ENCODE measurements at places on chromosomes 5 and 9.
A peak's percentile ranks its signal among the peaks of the same experiment; 100 is the strongest.

GRCh38 chr5:40790947-40791593, 7.1 kb downstream of the PRKAA1 start:
- no peak for DNase-seq

- no peak for DNase-seq
Measured at GRCh38 chr5:5979761-5980537, 398.4 kb downstream of the MED10 start.

DNA sequence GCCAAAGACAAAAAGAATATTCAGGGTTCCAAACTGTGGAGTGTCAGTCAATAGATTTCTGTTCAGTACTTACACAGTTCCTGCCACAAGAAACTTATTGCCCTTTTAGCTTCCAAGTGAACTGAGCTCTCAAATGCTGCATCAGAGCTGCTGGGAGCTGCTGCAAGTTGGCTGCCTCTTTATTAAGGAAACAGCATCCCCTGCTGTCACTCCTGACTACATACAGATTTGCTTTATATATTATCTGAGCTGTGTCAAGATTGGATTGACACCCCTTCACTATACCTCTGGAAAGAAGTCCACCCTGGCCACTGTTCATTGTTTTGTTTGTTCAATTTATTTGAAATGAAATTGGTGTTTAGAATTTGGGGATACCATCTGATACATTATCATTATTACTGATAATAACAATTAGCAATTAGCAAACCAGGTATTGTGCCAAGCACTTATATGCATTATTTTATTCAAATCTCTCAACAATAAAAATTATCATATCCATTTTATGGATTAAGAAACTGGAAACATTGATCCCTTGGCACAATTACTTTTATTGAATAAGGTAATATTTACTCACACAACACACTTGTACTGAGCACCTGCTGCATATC, 16.4 kb upstream of the C5orf58 start:
- peak; percentile 73 for DNase-seq

DNA sequence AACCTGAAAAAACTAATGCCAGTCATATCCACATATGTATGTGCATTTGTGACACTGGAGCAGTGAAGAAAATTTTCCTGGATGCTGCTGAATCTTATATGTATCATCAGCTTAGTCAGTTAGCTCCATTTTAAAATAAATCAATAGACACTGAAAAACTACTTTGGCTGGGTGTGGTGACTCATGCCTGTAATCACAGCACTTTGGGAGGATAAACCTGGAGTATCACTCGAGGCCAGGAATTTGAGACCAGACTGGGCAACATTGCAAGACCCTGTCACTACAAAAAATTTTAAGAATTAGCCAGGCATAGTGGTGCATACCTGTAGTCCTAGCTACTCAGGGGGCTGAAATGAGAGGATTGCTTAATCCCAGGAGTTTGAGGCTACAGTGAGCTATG, 511.0 kb upstream of the TLE4 start:
- no peak for DNase-seq

DNA sequence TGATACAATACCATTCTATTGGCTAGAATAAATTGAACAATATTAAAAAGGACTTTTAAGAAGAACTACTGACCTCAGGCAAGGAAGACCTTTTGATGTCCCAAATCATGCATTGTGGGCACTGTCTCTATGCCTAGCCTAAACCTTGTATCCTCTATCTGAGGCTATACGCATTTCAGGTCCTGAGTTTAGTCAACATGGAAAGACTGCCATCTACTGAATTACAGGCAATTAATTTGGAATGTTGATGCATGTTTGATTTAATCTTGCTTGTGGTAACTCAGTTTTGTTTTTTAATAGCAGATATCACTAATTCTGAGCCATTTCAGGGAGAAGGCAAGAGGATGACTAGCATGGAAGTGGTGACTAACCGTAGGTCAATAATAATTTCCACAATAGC, 585.3 kb upstream of the CCNG1 start:
- peak; percentile 24 for DNase-seq

DNA sequence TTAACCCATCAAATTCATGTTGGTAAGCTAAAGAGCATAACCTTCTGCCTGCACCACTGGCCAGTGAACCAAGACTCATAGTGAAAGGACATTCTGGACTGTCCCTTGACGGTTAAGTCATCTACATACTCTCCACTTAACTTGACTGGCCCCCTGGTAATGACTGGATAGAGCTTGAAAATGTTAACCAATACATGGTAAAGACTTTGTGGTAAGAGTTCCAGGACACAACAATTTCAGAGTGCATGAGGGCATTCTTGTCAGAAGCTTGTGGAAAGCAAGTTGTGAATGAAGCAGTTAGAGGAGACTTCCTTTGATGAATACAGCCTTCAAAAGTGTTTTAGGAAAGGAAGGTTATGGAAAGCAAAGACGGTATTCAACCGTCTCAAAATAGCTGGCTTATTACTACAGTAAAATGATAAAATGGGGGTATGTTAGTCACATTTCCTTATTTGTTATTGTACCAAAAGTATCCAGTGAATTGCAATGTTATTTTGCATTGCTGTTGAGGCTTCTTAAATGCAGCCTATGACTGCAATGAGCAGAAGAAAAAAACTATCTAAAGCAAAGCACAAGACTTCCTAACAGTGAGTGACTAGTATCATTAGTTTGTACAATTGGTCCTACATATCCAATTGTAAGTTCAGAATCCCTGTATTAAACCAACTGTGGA, 47.2 kb upstream of the DAB2 start:
- no peak for DNase-seq

DNA sequence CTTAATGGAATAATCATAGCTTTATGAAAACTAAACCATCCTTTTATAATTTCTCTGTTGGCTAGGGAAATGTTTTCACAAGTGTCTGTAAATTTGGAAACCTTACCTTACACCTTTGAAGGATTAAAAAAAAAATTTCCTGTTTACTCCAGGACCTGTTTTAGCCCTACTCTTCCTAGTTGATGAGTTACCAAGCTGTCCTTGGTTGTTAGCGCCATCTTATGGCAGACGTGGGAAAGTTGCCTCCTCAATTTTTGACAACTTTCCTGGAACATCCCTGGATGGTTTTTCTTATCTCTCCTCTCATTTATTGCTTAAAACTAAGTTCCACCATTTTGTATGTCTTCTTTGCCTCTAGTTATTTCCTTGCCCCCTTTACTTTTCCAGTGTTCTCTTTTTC, 25.7 kb downstream of the ZSWIM6 start:
- no peak for DNase-seq

DNA sequence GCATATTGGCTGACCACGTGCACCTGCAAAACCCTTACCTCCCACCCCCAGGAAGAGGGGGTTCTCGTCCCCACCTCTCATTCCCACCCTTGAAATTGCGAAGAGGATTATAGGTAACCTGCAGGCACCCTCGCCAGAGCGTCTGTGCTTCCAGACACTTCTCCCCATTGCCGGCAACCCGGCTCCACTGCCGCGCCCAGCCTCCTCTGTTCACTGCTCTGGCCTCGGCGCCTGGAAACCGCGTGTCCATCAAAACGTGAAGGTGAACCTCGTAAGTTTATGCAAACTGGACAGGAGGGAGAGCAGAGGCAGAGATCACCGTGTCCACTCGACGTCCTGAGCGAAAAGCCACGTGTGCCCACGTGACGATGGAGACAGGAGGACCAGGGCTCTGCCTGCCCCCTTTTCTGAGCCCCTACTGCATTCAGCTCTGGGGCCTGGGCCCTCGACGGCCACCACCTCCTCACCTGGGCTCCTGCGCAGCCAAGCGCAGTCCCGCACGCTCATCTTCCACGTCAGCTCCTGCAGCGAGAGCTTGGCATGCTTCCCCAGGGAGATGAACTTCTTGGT, 1.9 kb downstream of the TERT start:
- DNase-seq = no peak

- no peak for DNase-seq
Measured at GRCh38 chr5:123813264-123813663, 301.3 kb downstream of the CSNK1G3 start.

DNA sequence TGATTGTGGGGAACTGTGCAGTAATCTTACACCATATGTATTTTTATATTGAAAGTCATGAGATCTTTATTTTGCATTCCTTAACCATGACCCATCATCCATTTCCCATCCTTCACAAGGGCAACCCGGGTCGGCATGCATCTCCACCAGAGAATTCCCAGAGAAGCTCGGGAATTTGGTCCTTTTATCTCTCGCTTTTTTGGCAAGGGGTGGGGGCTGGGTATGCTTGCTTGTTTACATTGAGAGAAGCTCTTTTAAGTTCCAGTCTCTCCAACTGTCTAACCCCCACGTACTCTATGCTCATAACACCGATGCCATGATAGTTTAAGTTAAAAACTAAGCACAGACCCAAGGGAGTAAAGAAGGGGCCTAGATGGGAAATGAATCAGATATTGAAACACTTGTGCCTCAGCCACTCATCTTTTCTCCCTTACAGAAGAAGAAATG, 109.9 kb upstream of the NFIB start:
- no peak for DNase-seq

GRCh38 chr5:1412163-1412562, 33.1 kb downstream of the SLC6A3 start:
- no peak for DNase-seq

GRCh38 chr9:35909687-35910612, 660 bp downstream of the SPAAR start:
- no peak for DNase-seq

DNA sequence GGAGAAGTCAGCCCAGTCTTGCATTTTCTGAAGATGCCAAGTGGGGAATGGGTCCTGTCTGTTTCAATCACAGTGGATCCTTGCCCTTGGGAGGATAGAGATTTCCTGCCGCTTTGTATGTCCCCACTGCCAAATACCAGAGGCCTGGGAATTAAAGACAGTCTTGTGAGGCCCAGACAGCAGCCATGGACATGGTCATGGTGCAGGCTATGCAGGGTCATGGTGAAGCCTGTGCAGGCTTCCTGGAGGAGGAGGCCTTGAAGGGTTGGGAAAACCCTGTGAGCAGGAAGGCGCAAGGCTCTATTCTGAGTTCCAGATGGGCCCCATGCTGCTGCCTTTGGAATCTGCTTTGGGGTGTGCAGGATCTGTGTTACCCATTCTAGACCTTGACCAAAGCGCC, 57.3 kb upstream of the PITX1 start:
- no peak for DNase-seq

DNA sequence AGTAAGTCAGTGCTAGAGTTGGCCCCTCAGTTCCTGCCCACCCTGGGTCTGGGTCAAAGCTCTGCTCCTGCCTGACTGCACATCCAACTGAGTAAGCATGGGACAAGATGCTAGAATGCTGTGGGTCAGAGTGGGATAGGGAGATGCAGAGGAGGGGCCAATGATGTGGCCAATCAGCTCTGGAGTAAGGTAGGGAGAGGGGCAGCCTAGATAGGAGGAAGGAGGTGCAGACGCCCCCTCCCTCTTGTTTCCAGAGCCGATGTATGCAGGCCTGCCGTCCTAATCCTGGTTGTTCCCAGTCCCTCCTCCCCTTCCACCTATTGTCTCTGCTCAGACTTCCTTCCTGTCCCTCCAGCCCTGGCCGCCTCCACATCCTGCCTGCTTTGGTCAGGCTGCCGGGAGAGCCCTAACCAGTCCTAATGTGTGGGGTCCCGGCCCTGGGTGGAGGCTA, 1.3 kb downstream of the ARAP3 start:
- no peak for DNase-seq

GRCh38 chr5:157253547-157253946, 12.4 kb upstream of the CYFIP2 start:
- DNase-seq = peak; percentile 68

DNA sequence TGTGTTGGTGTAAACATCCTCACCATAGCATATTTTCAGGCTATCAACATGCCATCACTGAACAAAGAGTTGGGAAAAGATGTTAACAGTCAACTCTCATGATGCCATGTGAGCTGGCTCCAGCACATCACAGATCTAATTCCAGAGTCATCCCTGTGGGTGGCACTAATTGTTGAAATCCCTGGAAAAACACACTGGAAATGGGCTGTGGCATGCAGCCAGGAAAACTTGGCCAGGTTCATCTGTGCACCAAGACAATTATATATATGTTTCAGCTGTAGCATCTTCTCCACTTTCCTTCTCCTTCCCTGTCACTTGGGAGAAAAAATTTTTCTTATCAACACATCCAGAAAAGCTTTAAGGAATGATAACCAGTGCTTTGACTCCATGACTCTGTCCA, 313.7 kb downstream of the TRIM32 start:
- DNase-seq = no peak

- DNase-seq = no peak
Measured at GRCh38 chr9:131754846-131755245, 15.0 kb upstream of the RAPGEF1 start.

DNA sequence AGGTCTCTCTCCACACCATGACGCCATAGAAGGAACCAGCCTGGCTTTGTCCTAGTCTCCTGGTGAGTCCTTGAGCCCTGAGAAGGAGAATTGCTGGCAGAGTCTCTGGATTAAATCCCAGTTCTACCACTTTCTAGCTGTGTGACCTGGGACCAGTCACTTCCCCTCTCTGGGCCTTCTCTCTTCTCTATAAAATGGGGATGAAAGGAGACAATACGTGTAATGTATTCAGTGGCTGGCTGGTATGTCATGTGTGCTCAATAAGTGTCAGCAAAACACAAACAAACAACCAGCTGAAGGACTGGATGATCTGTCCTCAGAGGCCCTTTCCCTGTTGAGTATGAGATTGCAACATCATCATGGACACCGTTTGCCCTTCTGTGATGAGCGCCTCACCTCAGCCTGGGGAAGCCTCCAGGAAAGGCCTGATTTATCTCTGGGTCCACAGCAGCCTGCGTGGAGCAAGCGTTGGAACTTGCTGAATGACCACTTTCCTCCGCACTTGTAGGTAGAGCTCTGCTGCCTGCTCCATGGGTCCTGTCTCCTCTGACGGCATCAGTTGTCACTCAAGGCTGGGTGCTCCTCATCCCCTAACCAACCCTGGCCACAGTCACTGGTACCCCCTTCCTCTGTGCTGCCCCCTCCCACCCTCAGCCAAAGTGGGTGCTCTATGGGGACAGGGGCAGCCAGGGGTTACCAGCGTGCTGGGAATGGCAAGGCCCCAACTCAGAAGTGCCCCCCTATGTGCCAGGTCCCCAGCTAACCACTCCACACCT, 3.6 kb upstream of the NR5A1 start:
- DNase-seq = no peak

DNA sequence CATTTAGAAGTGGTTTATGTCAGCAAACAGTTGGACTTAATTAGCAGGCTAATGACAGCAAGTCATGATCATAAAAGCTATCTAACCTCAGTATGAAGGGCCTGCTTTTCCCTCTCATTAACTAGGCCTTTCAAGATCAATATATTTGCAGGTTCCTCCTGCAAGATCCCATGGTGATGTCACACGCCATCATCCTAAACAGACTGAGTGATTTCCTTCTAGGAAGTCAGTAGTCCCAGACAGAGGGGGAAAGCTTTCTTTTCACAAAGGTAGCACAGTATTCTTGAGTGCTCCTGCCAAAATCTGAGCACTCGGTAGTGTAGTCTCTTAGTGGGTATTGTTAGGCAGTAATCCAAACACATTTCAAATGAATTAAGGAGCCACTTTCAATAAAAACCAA, 52.5 kb downstream of the UIMC1 start:
- no peak for DNase-seq

DNA sequence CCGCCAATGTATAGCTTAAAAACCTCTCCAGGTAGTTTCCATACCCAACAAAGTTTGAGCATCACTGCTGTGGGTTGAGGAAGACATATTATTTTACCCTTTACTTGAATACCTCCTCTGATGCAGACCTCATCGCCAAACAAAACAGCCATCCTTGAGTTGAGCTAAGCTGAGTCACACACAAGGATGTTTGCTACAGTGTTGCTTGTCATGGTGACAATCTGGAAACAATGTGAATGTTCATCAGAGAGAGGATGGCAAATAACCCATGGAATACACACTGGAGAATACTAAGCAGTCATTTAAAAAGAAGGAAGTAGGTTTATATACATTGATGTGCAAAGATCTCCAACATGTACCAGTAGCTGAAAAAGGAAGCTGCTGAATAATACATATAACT, 41.1 kb upstream of the TCF7 start:
- no peak for DNase-seq

- no peak for DNase-seq
Measured at GRCh38 chr9:93301911-93302541, 118.1 kb downstream of the WNK2 start.

Measured in pons (tissue), 1 donor.